SK-N-DZ (cell line): ENCODE measurements at places on chromosomes 16 and 17.

GRCh38 chr16:7332611-7333010, at the start of gene RBFOX1:
Gene RBFOX1, plus strand, starts transcription at chr16:7332845.
- no peak for DNase-seq

DNA sequence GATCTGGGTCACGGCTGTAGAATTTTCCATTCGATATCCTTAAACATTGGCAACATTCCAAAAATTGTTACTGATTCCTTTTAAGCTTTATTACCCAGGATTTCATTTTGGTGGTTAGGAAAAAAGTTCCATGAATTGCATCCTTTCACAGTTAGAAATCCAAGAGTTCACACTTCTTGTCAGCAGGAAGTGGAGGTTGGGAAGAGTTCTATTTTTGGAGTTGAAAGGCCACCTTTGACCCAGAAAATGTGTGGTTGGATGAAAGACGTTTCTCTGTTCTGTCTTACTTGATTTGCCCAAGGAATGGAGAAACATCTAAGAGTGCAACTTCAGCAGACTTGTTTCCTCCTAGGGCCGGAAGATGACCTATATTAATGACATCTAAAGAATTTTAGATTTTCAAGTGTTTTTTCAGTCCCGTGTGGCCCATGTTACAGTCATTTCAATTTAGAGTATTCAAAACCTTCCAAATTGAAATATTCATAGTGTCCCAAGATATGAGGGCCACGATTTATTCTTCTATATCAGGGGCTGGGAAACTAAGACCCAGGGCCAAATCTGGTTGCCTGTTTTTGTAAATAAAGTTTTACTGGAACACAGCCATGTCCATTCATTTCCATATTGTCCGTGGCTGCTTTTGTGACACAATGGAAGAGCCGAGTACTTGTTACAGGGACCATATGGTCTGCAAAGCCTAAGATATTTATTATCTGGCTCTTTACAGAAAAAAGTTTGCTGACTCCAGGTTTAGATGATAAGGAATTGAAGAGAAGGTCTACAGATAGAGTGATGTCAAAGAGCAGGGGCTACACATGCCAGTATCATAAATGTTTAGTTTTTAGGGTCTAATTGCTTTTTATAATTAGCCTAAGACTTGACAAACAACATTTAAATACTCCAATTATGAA, 50.2 kb downstream of the CDK5R1 start:
- DNase-seq: no peak

GRCh38 chr17:75570772-75571171, 16.8 kb upstream of the MYO15B start:
- no peak for DNase-seq

GRCh38 chr16:87956365-87957231, 5.4 kb downstream of the BANP start:
- DNase-seq: peak; percentile 76

GRCh38 chr16:65936096-65936495, 430.4 kb upstream of the CDH5 start:
- no peak for DNase-seq

- DNase-seq: no peak
Observed at GRCh38 chr16:24111724-24112302, 144.3 kb upstream of the CACNG3 start.

- no peak for DNase-seq
Observed at GRCh38 chr17:21245639-21246084, 7.5 kb downstream of the NATD1 start.
